Neural progenitor cell (in vitro differentiated cells): ENCODE measurements at places on chromosomes 7 and 10.

- DNase-seq: no peak
Observed at GRCh38 chr10:110382695-110383094, 78.0 kb upstream of the SMNDC1 start.

GRCh38 chr7:24227603-24228359 lies 56.2 kb upstream of the NPY start:
- peak; percentile 6 for DNase-seq

DNA sequence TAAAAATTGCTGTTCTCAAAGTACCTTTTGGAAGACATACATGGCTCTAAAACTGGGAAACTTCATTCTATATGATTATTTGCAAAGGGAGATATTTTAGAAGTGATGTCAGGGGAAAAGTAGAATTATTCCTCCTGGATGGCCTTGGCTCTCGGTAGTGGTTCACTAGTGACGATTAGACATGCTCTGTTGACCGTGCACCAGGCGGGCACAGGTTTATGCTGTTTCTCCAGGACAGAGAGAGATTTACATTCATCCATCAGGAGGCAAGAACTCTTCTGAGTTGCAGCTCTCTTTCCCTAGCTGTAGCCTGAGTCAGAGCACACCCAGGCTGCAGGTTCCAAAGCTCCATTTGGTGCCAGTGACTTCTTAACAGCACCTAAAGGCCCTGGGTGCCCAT lies 184.9 kb upstream of the WDR11 start:
- DNase-seq: no peak

DNA sequence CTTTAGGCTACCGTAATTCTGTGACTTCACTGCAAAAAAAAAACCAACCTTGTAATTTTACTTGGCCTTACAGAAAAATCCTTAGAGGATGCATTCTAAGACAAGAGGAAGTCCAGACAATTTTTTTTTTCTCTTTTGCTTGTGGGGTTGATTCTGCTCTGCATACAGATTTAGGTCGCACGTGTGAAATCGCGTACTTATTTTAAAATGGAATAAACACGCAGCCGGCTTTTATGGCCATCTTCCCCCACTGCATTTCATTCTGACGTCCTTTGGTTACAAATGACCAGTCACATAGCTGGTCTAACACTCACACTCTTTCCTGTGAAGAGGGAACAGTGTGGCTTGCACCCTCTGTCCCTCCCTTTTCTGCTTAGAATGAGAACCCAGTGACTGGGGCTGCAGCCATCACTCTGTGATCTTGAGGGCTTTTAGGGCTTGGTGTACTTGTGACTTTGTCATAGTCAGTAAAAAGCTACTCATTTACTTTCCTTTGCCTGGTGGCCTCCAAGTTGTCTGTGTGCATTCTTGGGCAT lies 63.6 kb upstream of the CARD11 start:
- DNase-seq: no peak

GRCh38 chr10:133257489-133258065 lies 19.1 kb downstream of the ADAM8 start:
- DNase-seq: peak; percentile 70

DNA sequence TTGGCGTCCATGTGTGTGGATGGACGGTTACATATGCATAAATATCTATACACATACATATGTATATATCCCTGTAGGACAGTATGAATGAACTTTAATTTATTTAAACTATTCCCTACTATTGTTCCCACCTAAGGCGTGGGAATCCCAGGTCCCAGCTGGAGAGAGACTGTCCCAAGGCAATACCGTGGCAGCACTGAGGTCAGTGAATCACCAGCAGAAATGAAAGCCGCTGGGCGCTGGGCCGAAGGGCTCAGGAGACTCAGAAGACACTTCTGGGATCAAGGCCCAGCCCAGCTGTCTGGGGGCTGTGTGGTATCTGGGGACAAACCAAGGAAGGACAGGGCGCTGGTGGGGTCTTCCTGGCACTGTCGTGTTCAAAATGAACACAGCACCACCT lies 49.6 kb upstream of the MYL10 start:
- no peak for DNase-seq

DNA sequence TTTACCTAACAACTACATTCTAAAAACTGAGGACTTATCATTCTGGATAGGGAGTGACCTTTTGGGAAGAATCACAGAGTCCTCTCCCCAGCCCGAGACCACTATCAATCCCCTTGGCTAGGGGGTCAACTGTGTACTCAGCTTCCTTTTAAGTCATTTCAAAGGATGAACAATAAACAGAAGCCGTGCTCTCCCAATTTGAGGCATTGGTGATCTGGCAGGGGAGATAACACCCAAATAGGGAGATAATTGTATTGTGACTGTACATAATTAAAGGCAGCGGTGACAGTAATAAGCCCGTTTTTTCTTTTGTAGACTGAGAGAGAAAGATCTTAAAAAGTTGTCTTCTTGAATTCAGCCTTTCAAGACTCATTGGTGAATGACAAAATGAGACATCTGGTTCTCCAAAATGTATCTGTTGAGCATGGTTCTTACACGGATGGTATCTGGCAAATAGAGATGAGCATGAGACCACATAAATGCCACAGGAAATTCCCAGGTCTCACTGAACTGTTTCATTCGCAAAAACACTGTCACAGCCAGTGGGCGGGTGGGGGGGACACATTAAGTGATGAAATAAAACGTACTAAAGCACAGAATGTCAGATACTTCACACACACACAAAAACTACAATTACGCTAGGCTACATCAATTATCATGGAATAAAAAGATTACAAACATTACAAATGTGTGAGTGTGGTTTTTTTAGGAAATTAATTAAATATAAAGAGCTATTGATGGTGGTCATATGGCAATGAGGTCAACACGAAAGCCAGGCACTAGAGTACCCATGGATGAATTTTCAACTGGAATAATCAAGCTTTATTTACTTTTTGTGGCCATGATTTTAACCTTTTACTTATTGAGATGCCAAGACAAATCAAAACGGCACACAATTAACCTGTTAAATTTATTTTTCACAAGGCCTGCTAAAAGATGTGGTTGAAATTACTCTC lies 108.4 kb downstream of the HIPK2 start:
- DNase-seq: no peak

DNA sequence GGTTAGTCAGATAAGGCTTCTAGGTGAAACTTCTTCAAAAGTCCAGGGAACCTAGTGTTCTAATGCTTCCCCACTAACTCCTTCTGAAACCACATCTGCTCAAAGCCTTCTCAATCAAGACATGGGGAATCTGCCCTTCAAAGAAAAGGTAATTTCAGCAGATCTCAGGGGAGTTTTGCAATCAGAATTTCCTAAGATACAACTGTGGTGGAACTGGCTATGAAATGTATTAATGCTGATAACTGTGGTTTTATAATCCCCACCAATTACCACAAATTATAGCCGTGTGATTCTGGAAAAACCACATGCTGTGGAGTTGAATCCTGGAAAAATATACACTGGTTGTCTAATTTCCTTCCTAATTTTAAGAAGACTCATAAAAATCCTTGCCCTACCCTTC lies 233.8 kb downstream of the SORCS1 start:
- no peak for DNase-seq

DNA sequence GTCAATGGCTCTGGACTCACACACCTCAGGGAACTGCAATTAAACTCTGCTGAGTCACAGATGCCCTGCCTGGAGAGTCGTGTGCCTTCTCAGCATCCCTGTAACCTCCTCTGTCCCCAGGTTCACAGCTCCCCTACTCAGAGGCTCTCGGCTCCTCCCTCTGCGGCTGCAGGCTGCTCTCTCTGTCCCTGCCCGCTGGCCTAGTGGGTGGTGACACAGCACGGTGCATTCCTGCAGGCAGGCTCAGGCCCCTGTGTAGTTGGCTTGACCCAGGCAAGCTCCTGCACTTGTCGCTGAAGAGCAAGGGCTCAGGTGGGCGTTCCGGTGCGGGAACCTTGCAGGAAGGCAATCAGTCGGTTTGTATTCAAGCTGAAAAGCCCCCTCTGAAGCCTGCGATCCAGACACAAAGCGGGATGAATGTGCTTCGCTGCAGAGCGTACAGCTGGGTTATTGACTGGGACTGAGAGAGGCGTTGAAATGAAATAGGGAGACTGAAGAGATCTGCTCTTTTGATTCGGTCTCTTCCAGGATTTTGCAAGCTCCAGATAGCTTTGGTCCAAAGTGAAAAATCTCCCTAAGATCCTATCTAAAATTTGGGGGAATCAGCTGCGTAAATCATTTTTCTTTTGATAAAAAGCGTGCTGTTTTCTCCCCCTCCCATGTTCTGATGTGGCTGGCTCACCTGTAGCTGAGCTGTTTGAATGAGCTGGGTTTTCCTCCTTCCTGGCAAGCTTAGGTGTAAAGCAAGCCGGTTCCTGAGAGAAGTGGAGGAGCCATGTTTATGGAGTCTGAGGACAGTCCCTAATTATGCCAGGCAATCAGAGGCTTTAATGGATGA lies 208.7 kb upstream of the PHYHIPL start:
- DNase-seq: peak; percentile 85

- no peak for DNase-seq
Observed at GRCh38 chr7:76394957-76395356, 14.5 kb downstream of the SSC4D start.

DNA sequence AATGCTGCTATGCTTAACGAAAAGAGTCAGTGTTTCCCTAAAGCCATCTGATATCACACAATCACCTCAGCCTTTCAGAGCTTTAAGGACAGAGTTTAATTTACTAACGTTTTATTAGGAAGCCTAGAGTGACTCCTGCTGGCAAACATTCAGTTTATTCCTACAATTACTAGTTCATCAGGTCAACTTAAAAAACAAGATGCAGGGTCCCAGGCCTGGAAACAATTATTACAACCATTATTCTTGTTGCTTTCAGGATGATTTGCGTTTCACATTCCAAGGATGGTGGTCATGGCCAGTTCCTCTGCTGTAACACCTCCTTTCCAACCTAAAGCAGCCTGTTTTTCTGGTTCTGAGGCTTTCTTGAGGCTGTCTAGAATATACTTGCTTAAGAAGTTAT lies 1.5 kb upstream of the FAM53B start:
- peak; percentile 46 for DNase-seq

DNA sequence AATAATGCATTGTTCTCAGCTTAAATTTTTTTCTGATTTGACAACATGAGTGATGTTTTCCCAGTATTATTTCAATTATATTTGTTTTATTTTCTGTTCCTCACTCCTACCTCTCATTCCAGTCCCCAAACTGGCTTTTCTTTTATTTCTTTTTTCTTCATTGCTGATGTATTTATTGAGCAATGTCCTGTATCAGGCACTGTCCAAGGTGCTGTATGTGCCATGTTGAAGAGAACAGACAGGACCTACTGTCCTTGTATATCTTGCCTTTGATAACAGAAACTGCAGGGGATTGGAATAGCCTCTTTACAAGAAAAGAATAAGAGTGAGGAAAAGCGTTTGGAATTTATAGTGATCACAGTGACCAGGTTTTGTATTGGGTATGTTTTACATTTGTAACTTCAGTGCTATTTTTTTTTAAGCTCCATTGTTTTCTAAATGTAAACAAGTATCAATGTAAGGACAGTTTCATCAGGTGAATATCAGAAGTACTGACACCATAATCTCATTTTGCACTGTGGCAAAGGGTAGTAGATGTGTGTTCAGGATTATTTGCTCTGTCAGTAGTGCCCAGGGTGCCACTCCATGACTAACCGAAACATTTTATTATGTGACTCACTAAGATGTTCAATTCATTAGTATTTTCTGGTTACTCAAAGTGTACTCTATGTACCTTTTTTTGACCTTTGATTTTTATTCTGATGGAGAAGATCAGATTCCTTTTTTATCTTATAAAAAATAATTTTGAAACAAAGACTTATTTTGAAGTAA lies 15.6 kb upstream of the CLDN12 start:
- DNase-seq: no peak

DNA sequence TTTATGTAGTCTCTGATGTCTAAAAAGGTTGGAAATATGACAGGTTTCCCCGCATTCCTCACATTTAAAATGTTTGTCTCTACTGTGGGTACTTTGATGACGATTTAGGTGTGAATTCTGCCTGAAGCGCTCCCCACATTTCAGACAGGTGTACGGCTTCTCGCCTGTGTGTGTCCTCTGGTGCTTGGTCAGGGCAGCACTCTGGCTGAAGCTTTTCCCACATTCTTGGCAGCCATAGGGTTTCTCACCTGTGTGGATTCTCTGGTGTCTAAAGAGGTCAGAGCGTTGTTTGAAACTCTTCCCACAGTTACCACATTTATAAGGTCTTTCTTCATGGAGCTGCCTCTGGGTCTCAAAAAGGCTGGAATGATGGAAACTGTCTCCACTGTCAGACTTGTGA lies 6.3 kb downstream of the ZNF394 start:
- DNase-seq: no peak

DNA sequence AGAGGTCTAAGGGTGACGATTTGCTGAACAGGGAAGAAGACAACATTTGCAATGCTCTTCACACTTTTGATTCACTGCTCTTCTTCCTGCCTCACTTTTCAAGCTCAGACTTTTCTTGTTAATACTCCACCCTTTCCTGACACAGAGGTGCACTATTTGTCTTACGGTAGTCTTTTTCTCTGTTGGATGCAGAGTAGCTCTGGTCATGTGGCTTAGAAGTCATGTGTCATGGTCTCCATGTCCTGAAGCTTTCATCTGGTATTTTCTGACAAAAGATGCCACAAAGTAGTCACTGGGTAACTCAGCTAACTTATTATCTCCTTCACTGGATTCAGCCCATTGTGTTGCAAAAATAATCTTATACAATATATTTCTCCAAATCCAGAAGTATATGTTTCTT lies 149.1 kb downstream of the TFEC start:
- DNase-seq: no peak

GRCh38 chr10:35942057-35942456 lies 300.0 kb upstream of the FZD8 start:
- DNase-seq: no peak

DNA sequence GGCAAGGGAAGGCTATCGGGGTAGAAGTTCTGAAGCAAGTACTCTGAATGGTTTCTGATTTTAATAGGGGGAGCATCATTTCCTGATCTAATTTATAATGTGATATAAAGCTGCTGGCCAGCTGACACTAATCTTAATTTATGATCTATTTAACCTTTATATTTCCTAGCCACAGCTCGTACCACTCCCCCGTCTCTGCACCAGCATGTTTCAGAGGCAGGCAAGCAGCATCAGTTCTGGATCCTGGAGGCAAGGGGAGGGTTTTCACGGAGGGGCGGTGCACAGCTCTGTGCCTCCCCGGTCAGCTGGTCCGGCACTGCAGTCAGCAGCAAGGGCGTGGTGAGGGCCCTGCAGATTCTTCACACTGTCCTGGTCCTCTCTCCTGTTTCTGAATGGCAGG lies 30.0 kb downstream of the MGMT start:
- no peak for DNase-seq
